ENCODE measurements at places on chromosomes 6 and 20.

GRCh38 chr6:22333802-22334201 is 37.0 kb upstream of the PRL start:
- peak; percentile 18 for DNase-seq

DNA sequence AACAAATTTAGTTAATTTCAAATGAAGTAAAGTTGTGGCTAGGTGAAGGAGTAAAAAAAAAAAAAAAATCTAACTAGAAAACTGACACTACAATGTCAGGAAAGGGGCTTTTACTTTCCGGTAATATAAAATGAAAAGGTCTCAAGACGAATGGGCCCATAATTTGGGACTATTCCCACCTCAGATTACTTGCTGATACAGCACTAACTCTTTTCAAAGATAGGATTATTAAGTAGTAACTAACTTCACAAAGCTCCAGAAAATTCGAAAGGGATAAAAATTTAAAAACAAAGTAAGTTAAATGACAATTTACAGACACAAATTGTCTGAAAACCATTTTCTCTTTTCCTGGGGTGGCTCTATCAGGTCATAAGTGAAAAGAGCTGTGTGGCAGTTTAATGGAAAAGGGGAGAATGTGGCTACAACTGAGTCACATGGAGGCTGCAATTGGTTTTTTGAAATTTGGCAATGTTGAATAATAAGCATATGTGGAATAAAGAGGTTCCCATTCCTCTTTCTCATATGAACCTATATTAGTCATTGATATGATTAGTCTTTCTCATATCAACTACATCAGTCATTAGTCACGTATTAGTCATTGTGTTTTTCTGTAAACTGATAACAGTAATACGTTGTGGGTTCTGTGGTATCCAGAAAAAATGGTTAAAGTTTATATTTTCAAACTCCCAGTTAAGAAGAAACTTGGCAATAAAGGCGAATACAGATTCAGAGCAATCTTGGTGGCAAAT is 78.0 kb downstream of the RWDD2A start:
- DNase-seq: peak; percentile 59

GRCh38 chr20:50585678-50586077 is 75.5 kb downstream of the PTPN1 start:
- DNase-seq: no peak

- DNase-seq: no peak
Measured at GRCh38 chr6:35078226-35078850, 62.8 kb downstream of the TCP11 start.

GRCh38 chr6:158255989-158256601 is 56.2 kb upstream of the TULP4 start:
- no peak for DNase-seq

- no peak for DNase-seq
Measured at GRCh38 chr6:54990001-54990400, 143.4 kb downstream of the FAM83B start.

DNA sequence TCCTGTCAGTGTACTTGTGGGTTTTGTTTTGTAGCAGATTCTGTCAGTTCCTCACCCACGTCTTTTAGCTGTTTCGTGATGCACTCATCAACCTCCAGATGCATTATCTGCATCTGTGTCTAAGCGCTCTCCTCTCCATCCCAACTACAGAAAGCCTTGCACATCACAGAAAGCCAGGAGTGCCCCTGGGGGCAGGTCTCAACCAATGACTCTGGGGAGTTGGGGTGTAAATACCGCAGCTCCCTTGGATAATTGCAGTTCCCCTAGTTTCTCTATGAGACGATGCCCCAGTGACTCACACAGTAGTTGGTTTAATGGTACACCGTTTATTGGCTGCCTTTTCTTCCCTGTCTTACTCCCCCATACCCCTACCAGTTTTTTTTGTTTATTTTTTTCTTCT is 158.1 kb downstream of the SOX4 start:
- DNase-seq: no peak

GRCh38 chr6:7974938-7975763 is 64.6 kb upstream of the TXNDC5 start:
- peak; percentile 94 for DNase-seq

GRCh38 chr6:150243620-150244314 is 100.9 kb downstream of the PPP1R14C start:
- peak; percentile 79 for DNase-seq

GRCh38 chr20:32539817-32540675 is 45.1 kb downstream of the NOL4L start:
- no peak for DNase-seq

- DNase-seq: no peak
Measured at GRCh38 chr20:12883507-12883885, 125.3 kb upstream of the SPTLC3 start.

DNA sequence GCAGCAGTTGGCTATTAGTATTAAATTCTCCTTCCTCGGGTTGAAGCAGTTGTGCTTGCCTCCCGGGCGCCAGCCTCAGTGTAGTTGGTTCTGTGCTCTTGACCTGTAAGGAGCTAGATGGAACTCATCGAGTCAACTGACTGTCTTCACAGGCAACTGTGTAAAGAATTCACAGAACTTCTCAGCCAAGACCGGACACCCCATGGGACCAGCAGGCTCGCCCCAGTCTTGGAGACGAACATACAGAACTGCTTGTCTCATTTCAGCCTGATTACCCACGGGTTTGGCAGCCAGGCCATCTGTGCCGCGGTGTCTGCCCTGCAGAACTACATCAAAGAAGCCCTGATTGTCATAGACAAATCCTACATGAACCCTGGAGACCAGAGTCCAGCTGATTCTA is 8.5 kb downstream of the TFAP2C start:
- no peak for DNase-seq

- no peak for DNase-seq
Measured at GRCh38 chr6:123940551-123940950, 136.9 kb downstream of the NKAIN2 start.

Data from GM23248 (cell line).